ENCODE measurements at places on chromosomes 16 and 17.

- no peak for DNase-seq
Observed at GRCh38 chr17:58391302-58391984, 25.9 kb downstream of the RNF43 start.

- DNase-seq, result no peak
Observed at GRCh38 chr16:62921904-62922303, 885.7 kb upstream of the CDH8 start.

GRCh38 chr17:58121925-58122324 is 26.3 kb upstream of the OR4D1 start:
- no peak for DNase-seq

DNA sequence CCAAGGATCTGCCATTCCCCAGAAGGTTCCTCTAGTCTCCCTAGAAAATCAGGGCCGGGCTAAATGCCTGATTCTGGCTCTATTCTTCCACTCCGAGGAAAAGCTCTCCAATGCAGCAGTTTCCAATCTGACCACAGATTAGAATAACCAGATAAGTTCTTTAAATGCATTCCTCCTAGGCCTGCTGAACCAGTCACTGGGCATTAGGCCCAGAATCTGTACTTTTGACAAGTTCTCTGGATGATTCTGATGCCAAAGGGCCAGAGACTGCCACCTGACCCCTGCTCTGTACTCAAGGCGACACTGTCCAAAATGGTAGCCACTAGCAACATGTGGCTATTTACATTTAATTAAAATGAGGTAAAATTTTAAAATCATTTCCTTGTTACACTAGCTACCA is 22.3 kb downstream of the MAP3K14 start:
- DNase-seq, result no peak

DNA sequence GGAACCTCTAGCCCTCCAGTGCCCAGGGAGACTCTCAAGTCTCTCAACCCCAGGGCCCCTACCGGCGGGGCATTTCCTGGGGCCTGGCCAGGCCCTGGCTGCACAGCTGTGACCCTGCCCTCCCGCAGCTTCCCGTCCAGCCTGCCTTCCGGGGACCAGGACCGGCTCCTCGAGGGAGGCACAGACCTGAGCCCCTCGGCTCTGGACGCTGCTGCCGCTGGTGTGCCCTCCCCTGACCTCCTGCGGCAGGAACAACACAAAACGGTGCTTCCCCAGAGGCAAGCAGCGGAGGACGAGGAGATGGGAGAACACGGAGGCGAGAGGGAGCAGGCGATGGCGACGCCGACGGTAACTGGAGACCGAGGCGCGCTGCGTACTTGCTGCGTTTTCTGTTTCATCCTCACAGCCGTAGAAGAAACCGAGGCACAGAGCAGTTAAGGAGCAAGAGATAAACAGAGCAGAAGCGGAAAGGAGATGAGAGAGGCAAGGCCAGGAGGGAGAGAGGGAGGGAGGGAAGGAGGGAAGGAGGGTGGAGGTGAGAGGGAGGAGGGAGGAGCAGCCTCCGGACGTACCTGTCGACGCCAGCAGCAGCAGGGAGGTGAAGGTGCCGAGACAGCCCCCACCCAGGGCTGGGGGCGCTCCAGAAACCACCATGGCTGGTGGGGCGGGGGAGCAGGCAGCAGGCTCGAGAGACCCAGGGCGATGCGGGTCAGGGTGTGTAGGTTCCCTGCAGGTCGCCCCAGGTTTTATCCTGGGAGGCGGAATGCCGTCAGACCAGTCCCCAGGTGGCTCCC is at the start of gene PRSS22:
Gene PRSS22, minus strand, starts transcription at position 720 of the 794 bp plus-strand sequence. Its CDS starts 66 bp downstream, at position 654.
- no peak for DNase-seq

GRCh38 chr17:78117027-78117981 is 11.3 kb downstream of the TMC6 start:
- no peak for DNase-seq

- no peak for DNase-seq
Observed at GRCh38 chr16:89363621-89364393, 126.6 kb downstream of the ANKRD11 start.

- no peak for DNase-seq
Observed at GRCh38 chr16:55120826-55121225, 190.2 kb downstream of the IRX5 start.

DNA sequence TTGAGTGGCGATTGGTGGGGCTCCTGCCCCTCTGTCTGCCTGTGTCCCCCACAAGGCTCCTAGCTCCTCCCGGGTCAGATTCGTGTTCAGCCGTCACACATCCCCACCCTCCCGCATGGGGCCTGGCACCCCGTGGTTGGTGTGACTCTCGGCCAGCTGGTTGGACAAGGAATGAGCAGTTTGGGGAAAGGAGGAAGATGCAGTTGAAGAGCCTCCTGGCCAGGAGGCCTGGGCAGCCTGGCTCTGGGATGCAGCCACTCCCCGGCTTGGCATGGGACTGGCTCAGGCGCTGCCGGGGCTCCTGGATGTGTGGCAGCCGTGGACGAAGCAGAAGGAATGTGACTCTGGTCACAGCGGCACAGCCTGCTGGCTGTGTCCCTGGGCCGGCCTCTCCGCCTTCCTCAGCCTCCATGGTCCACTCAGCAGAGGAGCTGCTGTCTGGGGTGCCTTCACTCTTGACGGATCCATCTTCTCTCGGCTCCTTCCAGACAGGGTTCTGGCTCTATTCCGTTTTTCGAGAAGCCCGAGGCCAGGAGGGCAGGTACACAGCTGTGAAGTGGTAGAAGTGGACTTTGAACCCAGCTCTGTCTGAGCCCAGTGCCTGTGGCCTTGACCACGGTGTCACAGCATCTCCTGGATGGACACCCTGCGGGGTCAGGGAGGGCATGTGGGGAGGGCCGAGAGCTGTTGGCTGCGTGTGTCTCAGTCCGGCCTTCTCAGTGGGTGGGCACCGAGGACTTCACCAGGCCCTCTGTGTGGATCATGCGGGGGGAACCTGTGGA is 2.1 kb downstream of the TRAF7 start:
- no peak for DNase-seq

DNA sequence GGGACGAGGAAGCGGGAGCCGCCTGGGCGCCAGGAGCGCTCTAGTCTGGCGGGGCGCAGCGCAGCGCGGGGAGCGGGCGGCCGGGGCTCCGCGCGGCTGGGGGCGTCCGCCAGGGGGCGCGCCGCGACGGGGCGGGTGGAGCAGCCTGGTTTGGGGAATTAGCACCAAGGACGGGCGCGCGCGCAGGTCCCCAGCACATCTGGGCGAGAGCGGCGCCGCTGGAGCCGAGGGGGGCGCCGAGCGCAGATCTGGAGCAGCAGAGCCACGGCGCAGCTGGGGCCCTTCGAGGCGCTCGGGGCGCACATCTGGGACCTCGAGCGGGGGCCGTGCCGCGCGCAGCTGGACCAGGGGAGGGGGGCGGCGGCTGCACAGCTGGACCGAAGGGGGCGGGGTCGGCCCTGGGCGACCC is at the start of gene NXPH3:
Gene NXPH3, plus strand, starts transcription at position 193 of the 409 bp plus-strand sequence. CDS start 349 bp downstream, outside the sequence.
- peak; percentile 33 for DNase-seq

DNA sequence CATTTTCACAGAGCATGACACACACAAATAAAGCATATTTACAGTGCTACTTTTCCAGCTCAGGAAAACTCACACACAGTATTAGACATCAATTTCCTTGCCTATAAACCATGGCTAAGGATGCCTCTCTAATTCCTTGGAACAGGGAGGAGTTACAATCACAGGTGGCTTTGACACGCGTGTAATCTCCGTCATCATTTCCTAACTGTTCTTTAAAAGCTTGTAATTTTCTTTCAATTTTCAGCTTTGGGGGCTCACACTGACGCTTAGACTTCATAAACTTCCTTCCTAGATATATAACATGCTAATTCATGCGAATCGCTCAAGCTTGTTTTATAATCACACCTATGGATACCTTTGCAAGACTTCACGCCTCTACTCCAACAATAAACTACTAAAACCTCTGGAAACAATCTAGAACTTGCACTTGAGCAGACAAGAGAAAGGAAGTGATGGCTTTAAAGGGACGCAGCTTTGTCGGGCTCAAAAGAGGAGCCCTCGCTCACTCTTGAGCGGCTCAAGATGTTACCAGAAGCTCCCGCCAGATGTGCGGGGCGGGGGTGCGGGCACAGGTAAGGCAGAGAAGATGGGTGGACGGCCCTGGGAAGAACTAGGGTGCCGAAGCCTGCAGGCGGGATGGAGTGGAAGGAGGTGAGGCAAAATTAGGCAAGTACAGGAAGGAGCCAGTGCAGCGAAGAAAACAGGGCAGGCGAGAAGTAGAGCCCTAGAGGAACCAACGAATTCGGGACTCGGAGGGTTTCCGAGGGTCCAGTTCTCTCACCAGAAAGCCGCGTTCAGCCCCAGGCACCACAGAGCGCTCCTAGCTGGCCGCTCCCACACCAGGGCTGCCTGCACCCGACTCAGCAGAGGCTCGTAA is 631 bp downstream of the RETREG3 start:
- no peak for DNase-seq

- no peak for DNase-seq
Observed at GRCh38 chr16:87618216-87618615, 15.9 kb downstream of the JPH3 start.

GRCh38 chr17:39064374-39064773 is 87.1 kb downstream of the PLXDC1 start:
- no peak for DNase-seq

DNA sequence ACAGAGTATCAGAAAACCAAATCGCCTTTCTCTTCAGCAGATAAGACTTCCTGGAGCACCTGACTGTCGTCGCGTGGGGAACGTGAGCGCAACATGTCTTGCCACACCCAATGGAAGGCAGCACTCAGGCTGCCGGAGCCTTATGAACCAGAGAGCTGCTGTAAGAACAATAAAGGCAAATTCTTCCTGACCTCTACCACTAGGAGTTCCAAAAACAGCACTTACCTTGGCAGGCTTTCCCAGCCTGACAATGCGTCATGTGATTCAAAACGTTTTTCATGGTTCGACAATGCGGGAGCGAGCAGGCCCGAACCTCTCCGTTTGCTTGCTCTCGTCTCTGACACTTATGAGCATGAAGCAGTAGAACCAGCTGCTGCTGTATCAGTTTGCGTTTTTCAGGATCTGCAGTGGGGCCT is 75.8 kb upstream of the TRAP1 start:
- no peak for DNase-seq

DNA sequence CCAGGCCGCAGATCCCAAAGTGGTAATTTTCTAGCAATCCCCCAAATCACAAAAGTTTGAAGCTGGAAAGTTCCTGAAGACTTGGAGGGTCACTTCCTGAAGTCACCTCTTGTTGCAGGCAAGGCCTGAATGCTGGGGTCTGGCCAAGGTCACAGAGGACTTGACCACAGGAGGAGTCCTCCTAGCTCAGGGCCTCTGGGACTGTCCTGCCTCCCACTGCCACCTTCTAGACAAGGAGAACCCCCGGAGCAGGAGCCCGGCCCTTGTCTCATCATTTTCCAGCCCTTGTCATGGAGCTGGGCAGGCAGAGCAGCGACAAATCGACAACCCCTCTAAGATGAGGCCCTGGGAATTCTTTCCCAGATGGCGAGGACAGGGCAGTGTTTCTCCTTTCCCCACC is 330 bp downstream of the CDH16 start:
- no peak for DNase-seq

DNA sequence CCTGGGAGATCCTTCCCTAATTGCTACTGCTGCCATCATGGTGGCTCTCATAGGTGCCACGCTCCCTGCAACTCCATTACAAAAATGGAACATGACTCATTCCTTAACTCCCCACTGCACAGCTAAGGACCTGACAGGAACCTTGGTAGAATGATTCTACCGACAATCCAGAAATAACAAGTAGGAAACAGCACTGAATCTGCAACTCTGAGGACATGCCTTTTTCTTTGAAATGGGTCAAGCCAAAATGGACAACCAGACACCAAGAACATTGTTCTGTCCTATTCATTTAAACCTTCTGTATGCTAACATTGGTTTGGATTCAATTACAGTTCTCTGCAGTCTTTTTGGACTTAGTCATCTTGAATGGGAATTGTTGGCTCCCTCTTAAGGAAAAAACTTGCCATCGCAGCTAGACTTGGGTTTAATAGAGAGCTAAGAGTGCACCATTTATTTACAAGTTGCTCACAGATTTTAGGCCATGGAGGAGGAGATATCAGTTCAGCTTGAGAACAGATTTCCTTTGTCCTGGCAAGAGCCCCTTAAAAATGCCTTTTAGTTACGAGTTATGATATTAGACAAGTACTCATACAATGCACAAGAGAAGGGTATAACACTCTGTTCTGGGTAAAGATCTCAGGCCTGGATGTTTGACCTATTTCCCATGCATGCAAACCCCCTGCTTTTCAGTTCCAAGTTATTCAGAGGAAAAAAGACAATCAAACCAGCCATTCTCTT is 20.9 kb upstream of the NSRP1 start:
- no peak for DNase-seq

DNA sequence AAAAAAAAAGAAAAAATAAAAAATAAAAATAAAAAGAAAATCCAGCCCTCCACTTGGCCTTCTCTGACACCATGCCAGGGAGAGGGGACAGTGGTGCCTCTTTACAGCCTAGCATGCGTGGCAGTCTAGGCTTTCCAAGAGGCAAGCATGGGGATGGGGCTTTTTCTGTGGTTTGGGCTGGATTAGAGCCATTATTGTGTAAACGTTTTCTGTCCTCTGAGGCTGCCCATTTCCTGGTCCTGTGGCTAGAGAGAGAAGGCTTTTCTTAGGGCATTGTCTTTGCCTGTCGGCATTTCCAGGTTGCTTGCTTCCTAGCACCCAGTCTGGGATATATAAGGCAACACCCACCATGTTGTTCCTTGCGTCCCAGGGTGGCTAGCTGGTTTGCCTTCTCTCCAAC is 2.7 kb upstream of the DHRS7B start:
- no peak for DNase-seq

DNA sequence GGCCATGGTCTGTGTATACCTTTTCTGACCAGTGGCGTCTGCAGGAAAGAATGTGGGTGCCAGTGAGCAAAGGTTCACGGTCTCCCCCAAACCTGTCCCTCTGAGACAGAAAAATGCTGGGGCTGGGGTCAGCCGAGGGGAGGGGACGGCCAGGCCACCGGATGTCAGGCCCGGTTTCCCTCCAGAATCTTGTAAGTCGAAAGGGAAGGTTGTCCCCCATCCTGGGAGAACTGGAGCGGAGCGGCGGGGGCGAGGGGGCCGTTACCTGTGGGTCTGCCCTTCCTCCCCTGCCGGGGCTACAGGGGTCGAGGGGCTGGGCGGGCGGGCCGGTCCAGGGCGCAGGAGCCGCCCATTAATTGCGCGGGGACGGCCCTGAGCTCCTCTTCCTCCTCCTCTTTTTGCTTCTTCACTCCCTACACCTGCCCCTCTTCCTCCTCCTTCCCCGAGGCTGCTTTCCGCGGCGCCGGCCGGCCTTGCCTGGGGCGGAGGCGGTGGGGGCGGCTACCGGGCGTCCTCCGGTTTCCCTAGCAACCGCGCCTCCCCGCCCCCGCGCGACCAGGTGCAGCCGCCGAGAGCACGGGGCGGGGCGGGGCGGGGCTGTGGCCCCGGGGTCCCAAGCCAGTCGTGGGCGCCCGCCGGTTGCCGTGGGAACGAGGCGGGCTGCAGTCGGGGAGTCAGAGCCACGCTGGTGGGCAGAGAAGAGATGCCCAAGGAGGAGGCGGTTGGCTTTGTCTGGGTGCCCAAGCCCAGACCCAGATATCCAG is at the start of gene MARCHF10:
Gene MARCHF10, minus strand, starts transcription at position 503 of the 764 bp plus-strand sequence. CDS start 6,579 bp downstream, outside the sequence.
- peak; percentile 31 for DNase-seq

GRCh38 chr17:50785946-50786570 is 18.7 kb upstream of the ANKRD40CL start:
- DNase-seq, result no peak

DNA sequence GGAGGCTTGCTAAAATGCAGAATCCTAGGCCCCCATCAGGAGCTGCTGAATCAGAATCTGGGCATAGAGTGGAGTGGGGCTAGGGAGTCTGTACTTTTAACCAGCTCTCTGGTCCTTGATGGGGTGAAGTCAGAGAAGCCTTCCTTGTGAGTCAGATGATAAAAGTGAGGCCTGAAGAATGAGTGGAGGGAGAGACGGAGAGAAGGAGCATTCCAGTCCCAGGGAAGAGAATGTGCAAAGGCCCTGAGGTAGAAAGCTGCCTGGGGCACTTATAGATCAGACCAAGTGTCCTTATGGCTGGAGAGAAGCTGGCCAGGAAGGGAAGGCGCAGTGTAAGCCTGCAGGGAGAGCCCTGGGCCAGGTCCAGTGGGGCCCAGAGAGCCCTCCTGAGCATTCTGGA is 235.1 kb upstream of the NLRP1 start:
- no peak for DNase-seq
